ENCODE measurements at places on chromosomes 7 and 10.

- DNase-seq, result peak; percentile 47
Measured at GRCh38 chr10:91410638-91411371, 661 bp downstream of the HECTD2 start.

GRCh38 chr7:129859183-129859582 is 93.6 kb downstream of the UBE2H start:
- no peak for DNase-seq

- DNase-seq, result no peak
Measured at GRCh38 chr10:132117636-132118190, 52.0 kb downstream of the JAKMIP3 start.

DNA sequence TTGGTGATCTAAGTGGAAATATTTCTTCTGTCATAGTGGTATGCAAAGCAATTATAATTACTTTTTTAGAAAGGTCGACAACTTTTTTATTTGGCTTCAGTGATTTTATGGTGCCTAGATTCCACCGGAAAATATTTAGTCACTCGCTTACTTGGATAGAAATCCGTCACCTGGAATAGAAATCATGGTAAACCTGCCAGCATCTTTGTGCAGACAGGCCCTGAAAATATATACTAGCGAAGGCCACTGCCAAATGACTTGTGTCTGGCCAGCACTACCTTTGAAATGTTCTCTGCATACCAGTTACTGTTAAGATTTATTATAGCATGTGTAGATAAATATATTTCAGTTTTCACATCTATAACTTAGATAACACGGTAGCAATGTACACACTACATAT is 226.4 kb downstream of the AGMO start:
- no peak for DNase-seq

DNA sequence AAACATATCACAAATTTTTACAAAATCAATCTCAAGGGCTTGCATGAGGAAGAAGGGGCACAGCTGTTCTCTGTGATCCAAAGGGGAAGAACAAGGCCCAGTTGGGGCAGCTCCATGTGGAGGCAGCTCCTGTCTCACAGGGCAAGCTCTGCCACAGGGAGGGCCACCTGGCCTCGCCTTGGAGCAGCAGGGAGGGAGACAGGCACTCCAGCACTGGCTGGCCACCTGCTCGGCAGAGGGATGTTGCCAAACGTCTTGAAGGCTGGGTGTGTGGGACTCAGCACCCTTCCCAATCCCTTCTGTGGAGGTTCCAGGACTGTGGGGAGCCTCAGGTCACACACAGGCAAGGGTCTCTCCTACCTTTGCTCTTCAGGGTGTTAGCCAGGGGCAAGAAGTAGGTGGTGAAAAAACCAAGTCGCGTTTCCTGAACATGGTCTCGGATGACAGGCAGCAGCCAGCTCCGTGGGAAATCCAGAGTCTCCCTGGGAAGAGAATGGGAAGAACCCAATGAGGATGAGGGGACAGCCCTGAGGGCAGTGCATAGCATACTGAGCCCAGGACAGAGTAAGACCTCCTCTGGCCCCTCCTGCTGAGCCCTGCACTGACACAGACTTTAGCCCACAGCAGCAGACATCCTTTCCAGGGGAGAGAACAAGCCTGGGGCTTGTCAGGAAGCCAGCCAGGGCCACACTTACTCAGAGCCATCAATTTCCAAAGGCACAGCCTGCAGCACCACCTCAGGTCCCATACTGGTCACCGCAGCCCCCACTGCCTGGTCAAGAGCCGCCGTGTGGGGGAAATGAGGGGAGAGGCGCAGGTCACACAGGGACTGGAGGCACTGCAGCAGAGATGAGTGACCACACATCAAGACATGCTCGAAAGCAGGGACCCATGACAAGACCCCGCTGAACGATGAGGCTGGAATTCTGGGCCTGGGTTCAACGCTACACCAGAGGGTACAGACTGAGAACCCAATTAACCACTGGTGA is 21.9 kb downstream of the RRP12 start:
- no peak for DNase-seq

GRCh38 chr7:93817004-93817403 is 73.5 kb downstream of the TFPI2 start:
- no peak for DNase-seq

- DNase-seq, result no peak
Measured at GRCh38 chr10:94645285-94645684, 38.2 kb upstream of the CYP2C18 start.

DNA sequence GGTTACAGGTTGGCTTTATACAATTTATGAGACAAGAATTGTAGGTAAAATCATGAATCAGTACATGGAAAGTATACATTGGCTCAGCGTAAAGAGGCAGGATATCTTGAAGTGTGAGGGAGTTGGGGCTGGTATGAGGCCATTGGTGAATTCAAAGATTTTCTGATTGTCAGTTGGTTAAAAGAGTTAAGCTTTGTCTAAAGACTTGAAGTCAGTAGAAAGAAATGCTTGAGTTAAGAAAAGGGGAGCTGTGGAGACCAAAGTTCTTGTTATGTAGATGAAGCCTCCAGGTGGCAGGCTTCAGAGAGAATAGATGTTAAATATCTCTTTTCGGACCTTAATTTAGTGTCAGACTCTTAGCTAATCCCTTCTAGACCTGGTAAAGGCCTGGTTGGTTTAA is 341.0 kb downstream of the GALNT17 start:
- no peak for DNase-seq

DNA sequence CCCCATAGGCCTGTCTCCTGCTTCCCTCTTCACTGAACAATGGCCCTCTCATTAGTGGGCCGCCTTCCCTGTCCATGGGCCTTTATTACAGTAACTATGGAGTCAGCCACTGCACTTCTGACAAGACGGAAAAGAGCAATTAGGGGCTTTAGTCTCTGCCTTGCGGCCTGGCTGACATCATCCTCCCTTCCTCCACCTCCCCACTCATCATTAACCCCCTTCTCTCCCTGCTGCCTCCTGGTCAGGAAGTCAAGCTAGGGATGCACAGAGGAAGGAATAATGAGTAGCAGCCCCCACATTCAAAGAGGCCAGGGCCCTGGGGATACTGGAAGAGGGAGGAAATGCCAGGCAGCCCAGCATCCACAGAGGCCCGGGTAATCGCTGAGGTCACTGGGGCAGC is 101.6 kb upstream of the PLXNA4 start:
- no peak for DNase-seq

- peak; percentile 67 for DNase-seq
Measured at GRCh38 chr10:119253433-119254174, 46.2 kb downstream of the GRK5 start.

- DNase-seq, result no peak
Measured at GRCh38 chr10:77550378-77550777, 87.2 kb downstream of the KCNMA1 start.

- DNase-seq, result no peak
Measured at GRCh38 chr10:24153537-24153936, 55.4 kb upstream of the KIAA1217 start.

- peak; percentile 33 for DNase-seq
Measured at GRCh38 chr7:1758028-1758858, 88.2 kb downstream of the ELFN1 start.

GRCh38 chr10:75234017-75234682 is 1.6 kb downstream of the COMTD1 start:
- peak; percentile 98 for DNase-seq

- peak; percentile 79 for DNase-seq
Measured at GRCh38 chr10:97210543-97210960, 24.8 kb upstream of the SLIT1 start.

DNA sequence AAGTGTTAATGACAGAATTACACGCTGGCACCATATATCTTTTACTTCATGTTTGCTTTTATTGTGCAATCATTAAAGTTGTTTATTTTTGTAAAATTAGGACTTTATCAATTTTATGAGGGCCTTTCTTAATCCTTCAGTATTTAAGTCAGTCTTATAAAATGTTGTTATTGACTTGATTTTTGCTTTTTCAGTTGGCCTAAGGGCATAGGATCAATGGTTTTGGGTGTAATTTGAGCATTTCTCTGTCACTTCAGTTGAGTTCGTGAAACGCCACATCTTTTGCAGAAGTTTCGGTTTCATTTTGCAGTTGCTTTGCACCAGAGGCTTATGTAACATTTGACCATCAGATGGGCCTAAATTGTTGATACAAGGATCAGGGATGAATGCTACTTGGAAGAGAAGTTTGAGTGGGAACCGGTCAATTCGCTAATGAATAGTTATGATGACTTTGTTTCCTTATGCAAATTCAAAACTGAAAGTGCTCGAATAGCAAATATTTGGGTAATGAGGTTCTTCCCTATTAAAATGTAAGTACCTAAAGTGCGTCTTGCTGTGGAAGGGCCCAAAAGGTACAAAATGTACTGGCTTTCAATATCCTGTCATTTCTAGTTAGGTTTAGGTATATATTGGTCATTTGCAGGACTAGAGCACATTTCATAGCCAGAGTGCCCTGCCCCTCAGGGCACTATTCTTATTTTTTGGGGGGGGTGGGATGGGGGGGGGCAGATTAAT is 340.9 kb downstream of the LRMDA start:
- no peak for DNase-seq

GRCh38 chr7:137966641-137967142 is 35.2 kb downstream of the CREB3L2 start:
- no peak for DNase-seq

GRCh38 chr7:23012186-23012585 is 1.7 kb downstream of the HYCC1 start:
- no peak for DNase-seq

DNA sequence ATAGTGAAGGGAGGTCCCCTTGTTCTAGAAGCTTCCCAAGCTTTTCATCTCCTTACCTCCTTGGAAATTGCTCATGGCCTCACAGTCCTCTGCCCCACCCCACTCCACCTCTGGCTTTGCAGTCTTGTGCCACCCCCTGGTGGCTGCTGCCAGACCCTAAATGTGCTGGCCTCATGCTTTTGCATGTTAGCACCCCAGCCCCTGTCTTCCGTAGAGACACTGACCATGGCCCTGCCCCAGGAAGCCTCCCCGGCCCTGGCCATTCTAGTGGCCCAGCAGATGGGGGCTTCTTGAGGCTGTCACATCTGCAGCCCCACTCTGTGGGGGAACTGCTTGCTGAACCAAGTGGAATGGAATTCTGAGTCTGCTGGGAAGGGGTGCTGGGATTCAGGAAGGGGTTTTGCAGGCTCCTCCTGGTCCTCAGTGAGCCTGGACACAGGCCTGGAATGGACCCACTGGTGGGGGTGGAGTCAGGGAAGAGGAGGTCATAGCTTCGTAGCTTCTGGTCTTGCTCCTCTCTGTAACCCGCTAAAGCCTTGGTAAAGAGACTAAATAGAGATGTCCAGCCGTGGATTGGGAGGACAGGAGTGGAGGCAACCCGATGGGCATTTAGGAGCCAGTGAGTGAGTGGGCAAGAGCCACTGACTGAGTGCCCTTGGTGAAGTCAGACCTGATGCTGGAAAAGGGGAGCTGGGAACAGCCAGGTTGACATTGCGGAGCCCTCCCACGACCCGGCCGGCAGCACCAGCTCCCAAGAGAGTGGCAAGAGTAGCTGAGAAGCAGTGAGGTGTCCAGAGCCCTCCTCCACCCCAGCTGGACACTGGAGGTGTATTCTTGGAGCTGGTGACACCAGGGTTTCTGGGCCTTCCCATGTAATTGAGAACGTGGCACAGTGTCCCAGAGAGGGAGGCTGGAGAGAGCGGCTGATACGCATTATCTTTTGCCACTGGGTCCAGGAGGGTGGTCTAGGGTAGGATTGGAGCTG is 20.9 kb downstream of the RAMP3 start:
- DNase-seq, result no peak

- DNase-seq, result no peak
Measured at GRCh38 chr7:159141660-159142059, 3.0 kb downstream of the VIPR2 start.

DNA sequence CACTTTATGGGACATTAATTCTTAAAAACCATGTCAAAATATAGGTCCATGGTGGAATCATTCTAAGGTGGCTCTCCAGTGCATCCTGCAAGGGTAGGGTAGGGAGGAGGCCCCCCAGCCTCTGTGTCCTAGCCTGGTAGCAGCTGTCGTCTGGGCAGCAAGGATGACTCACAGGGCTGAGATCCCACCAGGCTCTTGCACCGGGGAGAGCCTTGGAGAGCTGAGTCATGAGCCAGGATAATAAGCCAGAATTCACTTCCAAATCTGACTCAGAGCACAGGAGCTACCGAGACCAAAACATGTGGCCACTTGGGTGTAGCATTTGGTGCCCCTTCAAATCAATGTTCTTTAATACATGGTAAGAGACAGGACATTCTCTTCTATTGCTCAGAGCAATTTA is 298.5 kb downstream of the NEBL start:
- DNase-seq, result no peak

- no peak for DNase-seq
Measured at GRCh38 chr7:139523199-139523941, at the start of gene CLEC2L. TSS of gene CLEC2L (plus strand) at chr7:139523685. CDS start at chr7:139523928, 243 bp downstream.

GRCh38 chr7:128453836-128454804 is 1.6 kb upstream of the HILPDA start:
- DNase-seq, result no peak

DNA sequence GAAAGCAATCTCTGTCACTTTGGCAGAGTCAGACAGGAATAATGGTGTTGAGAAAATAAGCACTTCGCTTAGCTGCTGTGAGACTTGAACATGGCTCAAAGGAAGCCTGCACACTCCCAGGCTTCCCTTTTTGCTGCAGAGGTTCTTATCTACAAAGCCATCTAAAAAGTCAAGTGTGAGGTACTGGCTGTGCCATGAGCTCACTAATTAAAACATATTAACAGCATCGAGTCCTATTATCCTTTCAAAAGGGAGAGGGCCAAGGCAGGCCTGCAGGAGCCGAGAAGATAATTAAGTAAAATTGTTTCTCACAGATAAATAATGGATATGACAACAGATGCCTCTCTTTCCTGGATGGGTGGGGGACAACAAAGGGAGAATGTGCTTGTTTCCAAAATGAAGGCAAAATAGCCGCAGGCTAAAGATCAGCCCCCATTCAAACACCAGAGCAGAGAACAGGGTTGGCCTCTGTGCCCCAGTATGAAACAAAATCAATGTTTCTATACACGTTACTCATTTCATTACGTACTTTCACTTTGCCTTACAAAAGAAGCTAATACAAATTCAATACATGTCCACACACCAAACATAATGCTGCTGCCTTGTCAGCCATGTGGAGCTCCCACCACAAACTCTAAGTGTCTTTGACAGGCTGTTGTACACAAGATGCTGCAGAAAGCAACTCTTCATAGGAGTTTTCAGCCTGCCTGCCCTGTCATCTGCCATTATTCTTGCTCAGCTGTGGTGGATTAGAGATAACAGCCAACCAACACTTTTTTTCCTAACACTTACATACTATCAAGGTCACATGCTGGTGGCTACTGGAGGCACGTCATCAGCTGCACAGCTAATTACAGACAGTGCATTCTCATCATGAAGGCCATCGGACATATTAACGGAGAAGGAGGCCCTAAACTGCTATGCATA is 55.3 kb downstream of the ELAPOR2 start:
- no peak for DNase-seq

All from stimulated activated CD4-positive, alpha-beta T cell treated with anti-CD3 and anti-CD28 coated beads, Interleukin-2, amount 100 ng/mL, for 24 hours (primary cell).